ENCODE measurements at places on chromosomes 12 and 14. TPM values are rescaled to one million over a fixed set of nuclear protein-coding genes. Genes with fewer than 3 reads are reported as not detected.
A peak's percentile ranks its signal among the peaks of the same experiment; 100 is the strongest.

GRCh38 chr12:39958377-39958776 lies 147.5 kb downstream of the SLC2A13 start:
- no peak for DNase-seq

DNA sequence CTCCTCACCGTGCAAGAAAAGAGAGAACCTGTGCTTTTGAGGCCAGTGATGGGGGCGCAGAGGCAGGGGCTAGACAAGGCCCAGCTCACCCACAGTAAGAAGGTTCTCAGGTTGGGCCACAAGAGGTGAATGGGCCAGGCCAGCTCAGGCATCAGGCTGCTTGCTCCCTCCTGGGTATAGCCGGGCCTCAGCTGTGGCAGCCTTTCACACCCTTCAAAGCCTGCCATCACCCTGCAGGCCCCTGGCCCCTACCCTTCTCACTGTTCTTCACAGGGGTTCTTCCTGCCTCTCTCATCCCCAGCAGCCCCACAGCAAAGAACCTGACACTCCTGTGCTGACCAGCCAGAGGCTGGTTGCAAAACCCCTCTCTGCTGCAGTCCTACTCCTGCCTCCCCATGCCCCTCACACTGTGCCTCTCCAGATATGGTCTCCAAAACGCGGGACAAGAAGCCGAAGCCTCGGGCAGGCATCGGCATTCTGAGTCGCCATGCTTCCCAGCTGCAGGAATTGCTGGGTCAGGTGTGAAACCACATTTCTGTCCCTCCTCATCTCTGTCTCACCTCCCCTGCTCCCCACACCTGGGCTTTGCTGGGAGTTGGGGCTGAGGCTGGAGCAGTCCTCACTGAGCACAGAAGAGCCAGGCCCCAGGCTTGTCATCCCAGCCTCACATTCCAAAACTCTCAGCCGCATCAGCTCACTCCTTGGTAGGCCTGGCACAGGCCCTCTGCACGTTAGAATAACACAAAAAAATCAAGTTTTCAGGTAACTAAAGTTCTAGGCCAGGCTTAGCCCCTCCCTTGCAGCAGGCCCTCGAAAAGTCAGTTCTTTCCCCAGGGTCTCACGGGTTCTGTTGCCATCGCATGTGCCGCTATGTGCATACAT lies 6.9 kb upstream of the FAIM2 start:
- peak; percentile 60 for DNase-seq

CAPS2 gene
- total RNA-seq: 13.6 TPM

- no peak for DNase-seq
Measured at GRCh38 chr12:27274706-27275105, 30.6 kb downstream of the STK38L start.

DNA sequence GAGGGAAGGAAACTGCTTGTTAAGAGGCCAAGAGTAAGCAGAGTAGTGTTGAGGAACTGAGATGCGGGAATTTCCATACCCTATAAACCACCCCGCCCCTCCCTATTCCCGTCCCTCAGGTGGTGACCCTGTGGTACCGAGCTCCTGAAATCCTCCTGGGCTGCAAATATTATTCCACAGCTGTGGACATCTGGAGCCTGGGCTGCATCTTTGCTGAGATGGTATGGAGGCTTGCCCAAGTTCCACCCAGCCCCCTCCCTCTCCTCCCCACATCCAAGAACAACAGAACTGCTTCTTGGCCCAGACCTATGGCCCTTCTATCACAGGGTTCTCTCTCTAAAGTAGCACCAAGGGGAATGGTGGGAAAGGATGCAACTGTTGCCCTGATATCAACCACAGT lies 2.7 kb downstream of the CDK2 start:
- DNase-seq: no peak

DNA sequence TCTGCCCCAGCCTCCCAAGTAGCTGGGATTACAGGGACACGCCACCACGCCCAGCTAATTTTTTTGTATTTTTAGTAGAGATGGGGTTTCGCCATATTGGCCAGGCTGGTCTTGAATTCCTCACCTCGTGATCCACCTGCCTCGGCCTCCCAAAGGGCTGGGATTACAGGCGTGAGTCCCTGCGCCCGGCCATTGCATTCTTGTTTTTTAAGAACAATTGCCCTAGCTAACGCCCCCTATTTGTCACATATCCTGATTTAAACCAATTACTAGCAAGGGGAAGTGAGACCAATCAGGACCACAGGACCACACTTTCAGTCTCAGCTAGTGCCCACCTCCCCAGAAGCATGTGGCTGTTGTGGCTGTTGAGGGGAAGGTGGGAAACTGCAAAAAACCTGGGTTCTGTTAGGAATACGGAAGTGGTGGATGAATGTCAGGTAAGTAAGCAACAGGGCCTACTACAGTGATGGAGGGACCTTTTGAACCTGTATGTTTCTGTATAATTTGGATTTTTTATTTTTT lies 37.8 kb upstream of the NFYB start:
- no peak for DNase-seq

LMNTD1 gene
- 0.51 TPM for total RNA-seq

LRRK2 gene
- 7.1 TPM for total RNA-seq

DNA sequence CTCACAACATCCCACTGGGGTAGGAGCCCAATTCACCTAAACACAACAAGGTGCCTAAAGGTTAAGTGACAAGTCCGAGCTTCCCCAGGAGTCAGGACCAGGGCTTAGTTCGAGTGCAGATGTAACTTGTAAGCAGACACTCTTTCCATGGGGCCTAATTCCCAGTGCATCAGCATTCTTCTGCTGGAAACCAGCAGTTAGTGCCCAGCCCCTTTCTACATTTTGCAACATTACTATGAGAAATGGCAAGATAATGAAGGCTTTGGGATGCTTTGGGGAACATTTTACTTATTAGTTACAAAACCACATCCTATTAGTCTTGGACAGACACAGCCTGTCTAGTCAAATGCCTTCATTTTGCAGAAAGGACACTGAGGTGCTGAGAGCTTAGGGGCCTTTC lies 179.8 kb downstream of the CALM1 start:
- DNase-seq: no peak

DNA sequence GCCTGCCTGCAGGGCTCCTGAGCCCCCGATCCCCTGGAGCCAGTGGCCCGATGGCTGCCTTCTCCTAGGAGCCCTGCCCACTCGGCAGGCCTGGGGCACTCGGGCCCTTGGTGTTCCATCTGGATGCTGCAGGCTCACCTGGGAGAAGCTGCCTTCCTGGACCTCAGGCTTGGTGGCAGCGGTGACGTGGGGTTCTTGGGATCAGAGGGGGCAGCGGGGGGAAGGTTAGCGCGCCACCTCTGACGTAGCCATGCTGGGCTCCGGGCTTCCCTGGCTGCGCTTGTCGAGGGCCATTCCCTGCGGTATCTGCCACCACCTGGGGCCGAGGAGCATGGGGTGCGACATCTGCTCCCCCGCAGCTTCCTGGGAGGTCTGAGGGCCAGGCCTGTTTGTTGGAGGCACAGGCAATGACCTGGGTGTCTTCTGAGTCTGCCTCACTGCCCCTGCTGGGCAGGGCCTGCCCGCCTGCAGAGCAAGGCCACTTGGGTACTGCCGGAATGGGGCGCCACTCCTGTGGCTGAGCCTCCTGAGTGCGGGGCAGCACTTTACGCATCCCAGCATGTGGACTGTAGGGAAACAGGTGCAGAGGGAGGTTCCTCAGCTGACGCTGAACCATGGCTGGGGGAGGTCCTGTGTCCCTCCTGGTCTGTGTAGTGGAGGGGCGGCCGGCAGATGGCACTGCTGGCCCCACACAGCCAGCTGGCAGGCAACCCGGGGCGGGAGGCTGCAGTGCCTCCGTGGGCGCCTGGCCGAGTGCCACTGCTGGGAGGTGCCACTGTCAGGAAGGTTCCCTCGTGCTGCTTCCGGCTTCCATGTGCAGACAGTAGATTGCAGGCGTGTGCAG lies 20.3 kb downstream of the MTA1 start:
- no peak for DNase-seq

DNA sequence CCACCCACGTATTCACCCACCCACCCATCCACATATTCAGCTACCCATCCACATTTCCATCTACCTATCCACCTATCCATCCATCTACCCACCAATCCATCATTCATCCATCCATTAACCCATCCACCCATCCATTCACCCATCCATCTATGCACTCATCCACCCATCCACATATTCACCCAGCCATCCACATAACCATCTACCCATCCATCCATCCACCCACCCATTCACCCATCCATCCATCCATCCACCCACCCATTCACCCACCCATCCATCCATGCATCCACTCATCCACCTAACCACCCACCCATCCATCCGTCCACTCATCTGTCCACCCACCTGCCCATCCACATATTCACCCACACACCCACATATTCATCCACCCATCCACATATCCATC lies 70.5 kb downstream of the LGMN start:
- peak; percentile 41 for DNase-seq

GRCh38 chr14:99909513-99910064 lies 116.4 kb downstream of the EML1 start:
- no peak for DNase-seq

DNA sequence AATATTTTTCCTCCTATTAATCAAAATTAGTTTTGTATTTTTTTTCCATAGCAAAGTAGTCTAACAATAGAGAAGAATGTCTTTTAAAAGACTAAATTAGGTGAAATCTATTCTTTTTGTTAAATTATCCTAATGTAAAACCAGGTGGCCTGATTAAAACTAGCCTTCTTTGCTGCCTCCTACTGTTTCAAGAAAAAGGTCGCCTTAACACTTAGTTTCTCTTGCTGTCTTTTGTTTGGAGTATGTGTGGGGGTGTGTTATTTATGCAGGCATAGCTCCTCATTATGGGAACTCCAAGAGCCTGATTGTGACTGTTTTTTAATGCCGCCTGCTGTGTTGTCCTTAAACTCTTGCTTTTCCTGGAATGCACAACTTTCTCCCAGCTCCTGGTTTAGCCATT lies 855.3 kb downstream of the DIO2 start:
- DNase-seq: no peak

DNA sequence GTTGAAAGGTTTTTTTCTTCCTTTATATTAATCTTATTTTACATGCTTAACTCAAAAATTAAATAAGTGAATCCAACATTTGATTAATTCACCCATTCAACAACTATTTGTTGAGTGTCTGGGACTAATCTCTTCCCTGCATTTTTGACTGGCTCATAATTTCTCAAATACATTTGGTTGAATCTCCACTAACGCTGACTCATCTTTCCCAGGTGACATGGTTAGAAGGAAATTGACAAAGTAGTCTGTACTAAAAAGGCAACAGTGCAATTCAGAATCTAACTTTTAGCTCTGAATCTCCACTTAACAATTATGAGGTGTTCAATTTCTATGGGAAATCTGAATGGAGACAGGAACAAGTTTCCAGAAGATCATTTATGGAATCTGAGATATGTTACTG lies 88.9 kb downstream of the LIN7A start:
- DNase-seq: no peak

DNA sequence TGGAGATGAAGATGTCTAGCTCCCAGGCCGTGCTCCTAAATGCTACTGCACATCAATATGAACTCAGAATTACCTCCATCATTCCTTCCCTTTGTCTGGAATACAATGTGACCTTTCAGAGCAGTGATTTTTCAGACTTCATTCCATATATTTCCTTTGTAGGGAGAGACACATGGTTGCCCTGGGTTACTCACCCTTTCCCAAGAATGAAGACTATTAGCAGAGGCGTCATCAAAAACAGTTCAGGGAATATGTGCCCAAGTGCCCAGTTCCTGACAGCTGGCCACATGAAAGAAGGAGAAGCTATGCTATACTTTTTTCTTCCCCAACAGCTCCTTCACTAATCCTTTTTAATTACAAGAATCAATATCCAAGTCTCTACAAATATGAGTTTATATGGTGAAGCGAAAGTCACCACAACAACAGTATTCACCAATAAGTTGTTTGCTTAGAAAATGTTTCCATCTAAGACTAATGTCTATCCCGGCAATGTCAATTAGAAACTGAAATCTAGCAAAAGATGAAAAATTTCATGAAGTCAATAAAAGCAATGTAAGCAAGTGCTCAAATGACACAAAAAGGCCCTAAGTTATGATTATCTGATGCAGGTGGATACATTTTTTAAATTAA lies 17.8 kb downstream of the NELL2 start:
- no peak for DNase-seq

CCND2 gene
- 478 TPM for total RNA-seq

TAS2R46 gene
- total RNA-seq: 0.78 TPM

All from cardiac septum (tissue), 1 donor.